CD4-positive, alpha-beta T cell treated with Interleukin-17A for 1 hour (primary cell): ENCODE measurements at places on chromosomes 3 and 15.
A peak's percentile ranks its signal among the peaks of the same experiment; 100 is the strongest.

DNA sequence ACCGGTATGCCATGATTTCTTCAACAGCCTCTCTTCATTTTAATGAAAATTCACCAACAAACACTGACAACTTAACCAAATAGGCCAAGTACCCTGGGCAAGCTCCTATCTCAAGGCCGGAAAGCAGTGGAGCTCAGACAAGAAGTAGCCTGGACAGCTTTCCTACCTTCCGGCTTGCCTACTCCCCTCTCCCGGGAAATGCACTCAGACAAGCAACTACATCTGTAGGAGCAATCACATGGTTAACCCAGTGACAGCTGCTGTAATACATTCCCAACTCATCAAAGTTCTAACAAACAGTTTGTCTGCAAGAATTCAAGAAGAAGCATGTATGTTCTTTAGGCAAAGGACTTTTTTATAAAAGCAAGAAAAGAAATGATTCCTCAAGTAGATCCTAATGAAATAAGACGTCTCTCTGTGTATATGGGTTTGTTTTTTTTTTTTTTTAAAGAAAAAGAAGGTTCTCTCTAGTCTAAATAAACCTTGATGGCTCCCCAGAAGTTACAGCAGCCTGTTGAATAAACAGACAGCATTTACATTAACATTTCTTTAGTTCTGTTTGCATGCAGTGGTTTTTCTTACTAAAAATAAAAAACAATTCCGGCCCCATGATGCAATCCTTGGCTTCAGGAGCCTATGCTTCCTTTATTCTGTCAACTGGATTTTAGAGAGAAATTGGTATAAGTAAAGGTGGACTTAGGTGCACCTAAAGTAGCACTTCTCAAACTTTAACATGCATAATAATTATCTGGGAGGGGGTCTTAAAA, 278.7 kb downstream of the NEK10 start:
- no peak for DNase-seq

- peak; percentile 15 for DNase-seq
Measured at GRCh38 chr3:8658306-8659212, 14.0 kb upstream of the SSUH2 start.

DNA sequence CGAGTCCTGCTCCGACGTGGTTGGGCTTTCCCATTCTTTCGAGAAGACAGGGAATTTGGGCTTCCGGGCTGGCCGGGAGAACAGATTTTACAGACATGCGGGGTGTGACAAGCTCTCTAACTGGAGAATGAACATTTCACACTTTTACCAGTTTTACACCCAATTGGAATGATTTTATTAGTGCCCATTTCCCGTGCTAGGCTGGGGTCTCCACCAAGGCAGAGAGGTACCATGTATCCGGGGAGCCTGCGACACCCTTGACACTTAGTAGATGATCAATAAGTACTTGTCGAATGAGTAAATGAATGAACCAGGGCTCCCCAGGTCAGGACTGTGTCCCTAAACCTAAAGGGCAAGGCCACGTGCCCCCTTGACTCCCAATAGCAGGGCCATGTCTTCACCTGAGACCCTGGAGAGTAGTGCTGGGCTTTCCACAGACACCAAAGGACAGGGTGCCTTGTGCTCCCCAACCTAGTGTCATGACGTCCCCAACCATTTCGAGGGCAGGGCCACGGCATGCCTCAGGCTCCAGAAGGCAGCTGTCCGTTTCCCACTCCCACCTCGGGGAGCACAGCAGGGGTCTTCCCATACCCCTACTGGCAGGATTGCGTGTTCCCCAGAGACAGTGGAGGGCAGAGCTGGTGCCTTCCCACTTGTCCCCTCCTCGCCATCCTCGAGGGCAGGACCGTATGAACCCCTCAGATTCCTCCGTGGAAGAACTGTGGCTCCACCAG, 679 bp upstream of the MYD88 start:
- peak; percentile 33 for DNase-seq

- DNase-seq = no peak
Measured at GRCh38 chr3:25071846-25072245, 356.2 kb upstream of the RARB start.

DNA sequence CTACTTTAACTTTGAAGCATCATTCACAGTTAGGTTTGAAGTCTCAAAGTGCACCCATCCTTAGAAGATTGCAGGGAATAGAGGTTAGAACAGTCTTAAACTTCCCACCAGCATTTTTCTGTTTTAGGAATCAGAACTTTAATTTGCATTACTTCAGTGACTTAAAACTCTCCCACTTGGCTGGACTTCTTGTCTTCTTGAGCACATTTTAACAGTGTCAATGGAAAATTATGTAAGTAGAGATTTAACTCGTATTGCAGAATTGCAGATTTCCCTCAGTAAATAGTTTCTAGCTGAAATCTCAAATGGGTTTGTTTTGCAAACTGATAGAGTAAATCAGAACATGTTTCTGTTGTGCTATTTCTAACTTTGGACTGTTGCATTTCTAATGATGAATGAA, 369.6 kb downstream of the OTOL1 start:
- DNase-seq = no peak

DNA sequence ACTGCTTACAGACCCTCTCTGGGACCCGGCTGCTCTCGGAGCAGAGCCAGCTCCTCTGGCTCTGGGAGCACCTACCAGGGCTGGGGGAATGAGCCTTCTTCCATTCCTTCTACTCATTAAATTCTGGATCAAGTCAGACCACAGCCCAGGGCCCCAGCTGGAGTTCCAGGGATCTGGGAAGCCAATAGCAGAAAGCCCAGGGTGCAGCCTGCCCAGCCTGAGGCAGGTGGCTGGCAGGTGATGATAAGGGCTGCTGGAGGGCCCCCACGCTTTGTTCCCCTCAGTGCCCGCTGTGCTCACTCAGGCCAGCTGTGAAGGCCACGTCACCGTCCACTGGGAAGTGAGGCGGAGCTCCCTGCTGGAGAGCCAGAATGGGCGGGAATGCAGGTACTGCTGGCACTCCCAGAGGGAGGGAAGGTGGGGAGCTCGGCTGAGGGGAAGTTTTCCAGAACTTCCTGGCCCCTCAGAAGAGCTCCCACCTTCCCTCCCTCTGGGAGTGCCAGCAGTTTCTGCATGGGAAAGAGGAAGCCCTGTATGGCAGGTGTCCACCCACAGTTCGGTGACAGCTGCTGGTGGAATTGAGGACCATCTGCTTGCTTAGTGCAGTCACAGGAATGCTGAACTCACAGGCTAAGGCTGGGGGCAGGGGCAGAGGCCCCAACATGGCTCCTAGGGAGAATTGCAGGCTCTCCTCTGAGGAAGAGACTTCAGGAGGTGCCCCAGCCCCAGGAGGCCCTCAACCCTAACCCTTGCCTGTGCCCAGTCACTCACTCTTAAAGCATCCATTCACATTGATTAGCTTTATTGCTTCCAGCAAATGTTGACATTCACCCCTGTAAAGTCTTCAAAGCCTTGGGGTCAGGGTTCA, 12.6 kb upstream of the RTP3 start:
- no peak for DNase-seq

DNA sequence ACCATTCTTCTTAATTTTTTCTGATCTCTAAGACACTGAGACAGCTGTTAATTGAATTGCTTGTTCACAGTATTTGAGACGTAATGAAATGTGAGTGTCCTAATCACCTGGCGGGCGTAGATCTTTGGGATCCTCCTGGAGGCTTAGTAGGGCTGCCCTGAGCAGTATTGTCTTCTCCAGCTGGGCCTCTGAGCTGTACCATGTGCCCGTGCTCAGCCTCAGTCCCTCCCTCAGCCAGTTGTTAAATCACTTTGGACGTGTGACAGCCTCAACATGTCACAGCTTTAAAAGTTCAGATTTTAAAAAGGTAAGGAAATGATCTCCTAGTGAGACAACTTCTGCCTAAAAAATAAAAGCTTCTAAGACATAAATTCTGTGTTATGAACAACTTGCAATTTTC, 35.5 kb downstream of the IGF1R start:
- no peak for DNase-seq
